T-helper 17 cell (primary cell): ENCODE measurements at places on chromosomes 5 and 9. TPM values are rescaled to one million over a fixed set of nuclear protein-coding genes. Genes with fewer than 3 reads are reported as not detected.

Gene PDLIM4
- not detected for total RNA-seq

Gene CCL27
- total RNA-seq, result not detected

DNA sequence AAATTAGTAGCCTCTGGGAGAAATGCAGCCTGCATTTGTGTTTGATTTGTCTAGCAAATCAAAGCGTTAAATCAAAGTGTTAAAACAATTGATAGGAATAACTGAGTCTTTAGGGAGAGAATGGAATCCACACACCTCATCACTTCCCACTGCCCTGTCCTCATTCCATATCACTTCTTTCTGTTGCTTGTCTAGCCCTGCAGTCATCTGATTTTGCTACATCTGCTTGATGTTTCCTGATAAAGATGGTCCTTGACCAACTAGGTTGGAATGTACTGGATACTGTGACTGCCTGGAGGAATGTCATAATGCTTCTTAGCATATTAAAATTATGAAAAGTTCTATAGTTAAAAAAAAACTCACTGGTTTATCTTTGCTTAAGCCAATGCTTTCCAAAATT is 119.9 kb downstream of the DOCK2 start:
- H3K36me3 ChIP-seq, result peaks cover 8% of the 10 kb centered on the region
- no peaks in the 10 kb centered on the region for H3K27me3 ChIP-seq
- DNase-seq, result no peak
- H3K4me1 ChIP-seq, result peaks cover 4% of the 10 kb centered on the region
- H3K27ac ChIP-seq, result no peak overlapping the region

GRCh38 chr5:38666668-38667498 is 110.4 kb upstream of the LIFR start:
- H3K4me1 ChIP-seq, result no peaks in the 10 kb centered on the region
- DNase-seq, result no peak
- no peaks in the 10 kb centered on the region for H3K36me3 ChIP-seq
- peaks cover 32% of the 10 kb centered on the region for H3K27me3 ChIP-seq
- H3K27ac ChIP-seq, result no peak overlapping the region

- no peaks in the 10 kb centered on the region for H3K4me1 ChIP-seq
- no peak for DNase-seq
- H3K4me3 ChIP-seq, result no peak overlapping the region
- H3K27ac ChIP-seq, result no peak overlapping the region
- no peaks in the 10 kb centered on the region for H3K36me3 ChIP-seq
These were observed 98.0 kb upstream of the NR3C1 start for GRCh38 chr5:143501310-143502044.

DNA sequence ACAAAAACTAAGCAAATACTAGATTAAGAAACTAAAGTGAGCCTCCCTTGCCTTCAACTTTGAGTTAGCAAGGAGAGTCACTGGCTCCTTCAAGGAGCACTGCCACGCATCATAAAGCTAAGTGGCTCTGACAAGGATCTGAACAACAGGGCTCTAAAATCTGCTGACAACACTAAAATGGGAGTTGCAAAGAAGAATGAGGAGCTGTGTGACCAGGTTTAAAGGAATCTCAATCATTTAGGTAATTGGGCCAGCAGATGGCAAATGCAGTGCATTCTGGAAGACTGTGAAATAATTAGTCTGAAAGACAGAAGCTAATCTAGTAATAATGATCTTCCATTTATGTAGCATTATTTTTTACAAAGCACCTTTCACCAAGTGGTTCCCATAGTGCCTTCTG is 297.0 kb upstream of the TAS2R1 start:
- no peaks in the 10 kb centered on the region for H3K27me3 ChIP-seq
- H3K4me1 ChIP-seq, result no peaks in the 10 kb centered on the region
- DNase-seq, result no peak
- no peak overlapping the region for H3K4me3 ChIP-seq
- H3K36me3 ChIP-seq, result no peaks in the 10 kb centered on the region
- H3K27ac ChIP-seq, result no peak overlapping the region

DNA sequence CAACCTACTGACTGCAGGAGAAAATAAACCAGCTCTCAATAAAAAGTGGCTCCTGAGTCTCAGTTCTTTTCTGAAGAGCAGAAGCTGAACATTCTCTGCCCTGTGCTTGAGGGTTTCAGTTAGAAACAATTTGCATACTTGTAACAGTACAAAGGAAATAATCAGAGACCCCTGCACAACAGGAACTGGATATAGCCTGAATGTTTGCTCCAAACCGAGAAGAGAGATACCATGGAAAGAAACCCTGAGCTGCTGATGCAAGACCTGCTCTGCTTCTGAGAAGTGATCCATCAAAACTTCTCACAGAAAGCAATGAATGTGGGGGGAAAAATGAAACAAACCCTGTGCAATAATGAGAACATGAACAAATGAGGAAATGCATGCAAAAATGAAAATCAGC is 592.9 kb downstream of the SEMA5A start:
- H3K4me1 ChIP-seq, result no peaks in the 10 kb centered on the region
- H3K27ac ChIP-seq, result no peak overlapping the region
- H3K27me3 ChIP-seq, result no peaks in the 10 kb centered on the region
- no peaks in the 10 kb centered on the region for H3K36me3 ChIP-seq
